ENCODE measurements at places on chromosomes 3 and 15.

DNA sequence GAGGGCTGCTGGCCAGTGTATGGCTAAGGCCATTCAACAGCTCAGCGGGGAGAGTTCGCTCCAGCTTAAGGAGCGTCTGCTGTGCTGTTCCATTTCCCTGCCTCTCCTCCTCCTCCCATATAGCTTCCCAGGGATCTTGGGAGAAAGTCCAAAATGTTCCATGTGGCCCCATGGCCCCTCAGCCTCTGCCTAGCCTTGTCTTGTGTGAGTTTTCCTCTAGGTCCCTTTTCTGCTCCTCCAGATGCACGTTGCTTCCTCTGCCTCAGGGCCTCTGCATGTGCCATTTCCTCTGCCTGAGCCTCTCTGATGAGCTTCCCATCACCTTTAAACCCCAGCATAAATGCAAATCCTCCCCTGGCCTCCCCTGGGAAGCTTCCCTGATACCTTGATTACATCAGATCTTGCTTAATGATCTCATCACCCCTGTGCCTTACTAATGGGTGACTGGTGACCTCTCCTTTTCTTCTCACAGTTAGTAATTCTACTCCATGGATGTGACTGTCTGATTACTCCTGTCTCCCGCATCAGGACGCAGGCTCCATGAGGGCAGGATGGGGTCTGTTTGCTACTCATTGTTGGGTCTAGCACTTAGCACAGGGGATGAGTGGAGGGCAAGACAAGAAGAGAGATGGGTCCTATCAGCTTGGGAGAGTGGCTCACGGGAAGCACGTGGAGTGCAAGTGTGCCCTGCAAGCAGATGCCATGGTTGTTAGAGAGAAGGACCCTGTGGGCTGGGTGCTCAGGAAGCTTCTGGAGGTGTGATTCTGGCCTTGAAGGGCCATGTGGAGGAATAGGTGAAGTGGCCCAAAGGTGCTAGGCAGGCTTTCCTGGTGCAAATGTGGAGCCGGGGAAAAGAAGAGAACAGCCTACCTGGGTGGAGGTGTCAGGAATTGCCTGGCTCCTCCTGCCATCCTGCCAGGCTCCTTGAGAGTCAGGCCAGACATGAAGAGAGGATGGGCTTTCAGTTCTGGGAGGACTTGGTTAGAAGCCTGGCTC is 23.8 kb downstream of the ITGA11 start:
- DNase-seq: no peak

- no peak for DNase-seq
These were observed 58.5 kb upstream of the CTSH start for GRCh38 chr15:79003301-79003700.

DNA sequence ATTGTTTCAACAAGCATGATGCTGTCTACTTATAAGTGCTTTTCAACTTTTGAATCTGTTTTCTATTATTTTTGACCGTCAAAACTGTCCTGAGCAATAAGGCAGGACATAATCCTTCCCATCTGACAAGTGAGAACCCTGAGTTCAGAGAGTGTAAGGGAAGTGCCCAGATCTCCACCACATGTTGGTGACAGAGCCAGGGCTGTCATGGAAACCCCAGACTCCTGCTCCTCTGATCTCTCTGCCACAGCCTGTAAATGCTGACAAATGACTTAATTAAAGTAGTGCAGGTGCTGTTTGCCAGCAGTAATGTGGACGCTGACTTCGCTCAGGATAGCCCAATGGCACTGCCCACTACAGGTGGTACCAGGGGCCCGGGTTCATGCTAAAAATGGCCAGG is 40.3 kb downstream of the SPSB4 start:
- no peak for DNase-seq

GRCh38 chr3:9135526-9135925 is 113.9 kb downstream of the SRGAP3 start:
- DNase-seq: no peak

DNA sequence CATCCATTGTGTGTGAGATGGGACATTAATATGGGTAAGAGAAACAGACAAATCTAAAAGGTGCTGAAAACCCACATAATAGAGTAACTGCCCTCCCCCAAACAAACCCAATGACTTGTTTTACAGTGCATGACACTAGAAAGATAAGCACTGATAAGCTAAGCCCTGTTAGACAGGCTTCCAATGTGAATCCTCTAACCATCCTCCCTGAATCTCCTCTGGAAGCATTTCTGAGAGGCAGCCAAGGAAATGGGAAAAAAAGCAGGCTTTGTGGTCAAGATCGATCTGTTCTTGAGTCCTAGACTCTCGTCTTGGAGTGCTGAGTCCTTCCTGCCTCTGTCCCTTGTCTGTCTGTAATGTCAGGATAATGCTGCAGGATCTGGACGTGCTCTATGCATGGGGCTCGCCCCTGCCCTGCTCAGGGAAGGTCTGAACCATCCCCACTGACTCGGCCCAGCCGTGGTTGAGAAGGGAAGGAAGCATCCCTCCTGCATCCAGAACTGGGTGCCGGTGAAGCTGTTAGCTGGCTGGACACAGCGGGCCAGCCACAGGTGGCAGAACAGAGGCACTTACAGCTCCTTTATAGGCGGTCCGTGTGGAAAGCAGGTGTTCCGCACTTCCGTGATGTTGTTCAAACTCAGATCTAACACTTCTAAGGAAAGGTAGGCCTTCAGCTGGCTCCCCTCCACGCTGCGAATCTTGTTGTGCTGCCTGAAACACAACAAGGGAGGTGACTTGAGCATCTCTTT is 84.1 kb downstream of the LRIG1 start:
- DNase-seq: no peak

- peak; percentile 27 for DNase-seq
These were observed 29.4 kb upstream of the ATP8B4 start for GRCh38 chr15:50148362-50148963.

GRCh38 chr3:67557848-67558355 is 96.5 kb downstream of the SUCLG2 start:
- no peak for DNase-seq

DNA sequence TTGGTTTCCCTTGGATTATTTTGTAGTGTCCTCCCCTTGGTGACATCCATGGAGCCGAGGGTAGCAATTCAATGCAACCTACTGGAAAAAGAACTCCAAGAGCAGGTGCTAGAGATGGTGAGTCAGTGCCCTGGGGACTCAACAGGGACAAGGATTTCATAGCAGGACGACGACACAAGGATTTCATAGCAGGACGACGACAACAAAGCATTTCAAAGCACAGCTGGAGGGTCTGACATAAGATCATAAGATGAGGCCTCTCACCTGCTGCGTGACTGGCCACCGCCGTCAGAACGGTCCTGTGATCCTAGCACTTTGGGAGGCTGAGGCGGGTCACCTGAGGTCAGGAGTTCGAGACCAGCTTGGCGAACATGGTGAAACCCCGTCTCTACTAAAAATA is 22.5 kb downstream of the NRROS start:
- DNase-seq: peak; percentile 54

- no peak for DNase-seq
These were observed 36.9 kb downstream of the NR1D2 start for GRCh38 chr3:23981955-23982354.

GRCh38 chr15:88574655-88575054 is 28.2 kb upstream of the DET1 start:
- no peak for DNase-seq

- DNase-seq: no peak
These were observed 15.4 kb downstream of the IREB2 start for GRCh38 chr15:78453447-78453846.

DNA sequence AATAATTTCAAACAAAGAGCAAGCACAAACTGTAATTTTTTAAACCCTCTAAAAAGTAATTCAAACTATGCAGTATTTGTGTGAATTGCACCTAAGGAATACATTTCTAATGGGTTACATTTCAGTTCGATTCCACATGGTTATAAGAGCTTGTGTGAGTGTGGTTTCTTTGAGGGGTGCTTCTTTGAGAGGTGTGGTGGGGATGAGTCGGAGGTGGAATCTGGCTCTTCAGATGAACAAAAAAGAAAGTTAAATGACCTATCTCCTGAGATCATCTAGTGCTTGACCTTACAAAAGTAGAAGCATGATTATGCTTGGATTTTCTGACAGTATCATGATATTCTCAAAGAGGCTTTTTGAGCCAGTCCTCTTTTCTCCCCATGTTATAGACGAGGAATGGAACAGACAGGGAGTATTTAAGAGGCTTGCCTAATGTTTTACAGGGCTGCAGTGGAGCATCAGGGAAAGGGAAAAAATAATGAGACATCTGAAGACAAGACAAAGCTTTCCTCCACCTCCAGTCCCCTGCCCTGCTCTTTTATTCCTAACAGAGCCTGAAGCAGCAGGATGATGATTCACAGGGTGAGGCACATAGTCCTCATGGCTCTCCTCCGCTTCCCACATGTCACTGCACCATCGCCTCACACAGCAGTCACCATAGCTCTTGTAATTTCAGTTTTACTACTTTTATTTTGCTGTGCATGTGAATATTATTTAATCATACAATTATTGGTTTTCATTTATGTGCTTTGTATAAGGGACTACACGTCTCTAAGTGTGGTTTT is 82.0 kb downstream of the LYSMD4 start:
- no peak for DNase-seq

DNA sequence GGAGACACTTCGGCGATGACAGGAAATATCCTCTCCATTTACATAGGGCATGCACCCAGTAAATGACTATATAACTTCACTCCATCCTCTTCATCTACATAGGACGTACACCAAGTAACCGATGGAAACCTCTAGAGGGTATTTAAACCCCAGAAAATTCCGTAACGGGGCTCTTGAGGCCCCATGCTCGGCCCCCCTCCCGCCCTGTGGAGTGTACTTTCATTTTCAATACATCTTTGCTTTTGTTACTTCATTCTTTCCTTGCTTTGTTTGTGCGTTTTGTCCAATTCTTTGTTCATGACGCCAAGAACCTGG is 7.5 kb upstream of the FAM107A start:
- DNase-seq: no peak

DNA sequence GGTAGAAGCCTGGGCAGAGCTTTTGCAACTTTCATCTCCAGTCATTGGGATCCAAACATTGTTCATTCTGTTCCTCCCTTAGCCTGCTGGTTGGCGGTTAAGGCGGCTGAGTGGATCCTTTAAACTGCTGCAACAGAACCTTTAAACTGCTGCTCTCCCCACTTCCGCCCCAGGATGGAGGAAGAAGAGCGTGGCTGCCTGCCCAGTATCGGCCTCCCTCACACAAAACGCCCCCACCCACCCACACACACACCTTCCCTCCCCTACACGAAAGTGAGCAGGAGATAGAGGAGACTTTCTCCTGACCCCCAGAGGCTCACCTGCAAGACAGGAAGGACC is 460 bp upstream of the ZMAT3 start:
- DNase-seq: no peak

GRCh38 chr3:177228601-177229190 is 31.4 kb upstream of the TBL1XR1 start:
- DNase-seq: no peak

GRCh38 chr15:25433118-25433865 is 5.5 kb downstream of the UBE3A start:
- no peak for DNase-seq

GRCh38 chr3:197031315-197032285 is 2.0 kb upstream of the MELTF start:
- DNase-seq: no peak

- no peak for DNase-seq
These were observed 64.2 kb downstream of the SCAPER start for GRCh38 chr15:76840830-76841460.

- no peak for DNase-seq
These were observed 164.0 kb downstream of the CHST2 start for GRCh38 chr3:143283432-143284128.

DNA sequence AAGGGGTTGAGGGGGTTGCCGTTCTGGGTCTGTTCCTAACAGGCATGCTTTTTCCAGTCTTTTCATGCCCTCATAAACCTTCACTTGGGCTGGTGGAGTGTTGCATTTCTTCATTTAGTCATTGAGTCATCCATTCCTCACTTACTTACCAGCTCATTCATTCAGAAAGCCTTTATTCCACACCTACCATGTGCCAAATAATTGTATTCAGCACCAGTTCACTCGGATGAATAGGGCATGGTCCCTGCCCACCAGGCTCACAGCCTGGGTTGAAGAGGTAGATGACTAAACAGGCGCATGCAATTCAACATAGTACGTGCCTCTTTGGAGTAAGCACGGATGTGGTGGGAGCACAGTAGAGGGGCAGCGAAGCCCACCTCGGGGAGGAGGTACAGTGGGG is 35.1 kb upstream of the THSD4 start:
- no peak for DNase-seq

DNA sequence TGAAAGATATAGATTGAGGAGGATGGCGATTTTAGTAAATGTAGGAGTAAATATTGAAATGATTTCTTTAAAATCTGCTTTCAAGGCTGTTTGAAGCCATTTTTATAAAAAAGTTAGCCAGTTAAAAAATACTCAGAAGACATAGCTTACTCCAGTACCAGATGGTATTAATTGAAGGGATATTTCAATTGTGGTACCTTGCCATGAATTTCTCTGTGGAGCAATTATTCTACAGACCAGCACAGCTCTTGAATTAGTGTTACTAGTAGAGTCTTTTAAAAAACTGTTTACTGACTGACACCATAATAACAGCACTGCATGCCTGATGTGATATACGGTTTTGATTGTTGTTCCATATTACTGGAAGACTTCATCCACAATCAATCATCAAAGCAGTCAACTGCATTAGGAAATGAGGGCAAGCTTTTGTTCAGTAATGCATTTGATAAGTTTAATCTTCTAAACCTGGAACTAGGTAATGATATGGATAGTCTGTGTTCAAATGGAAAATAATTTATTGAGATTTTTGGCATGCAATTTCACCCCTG is 106.4 kb downstream of the MFSD1 start:
- no peak for DNase-seq

GRCh38 chr15:64586259-64586870 is 126.0 kb downstream of the ZNF609 start:
- no peak for DNase-seq

DNA sequence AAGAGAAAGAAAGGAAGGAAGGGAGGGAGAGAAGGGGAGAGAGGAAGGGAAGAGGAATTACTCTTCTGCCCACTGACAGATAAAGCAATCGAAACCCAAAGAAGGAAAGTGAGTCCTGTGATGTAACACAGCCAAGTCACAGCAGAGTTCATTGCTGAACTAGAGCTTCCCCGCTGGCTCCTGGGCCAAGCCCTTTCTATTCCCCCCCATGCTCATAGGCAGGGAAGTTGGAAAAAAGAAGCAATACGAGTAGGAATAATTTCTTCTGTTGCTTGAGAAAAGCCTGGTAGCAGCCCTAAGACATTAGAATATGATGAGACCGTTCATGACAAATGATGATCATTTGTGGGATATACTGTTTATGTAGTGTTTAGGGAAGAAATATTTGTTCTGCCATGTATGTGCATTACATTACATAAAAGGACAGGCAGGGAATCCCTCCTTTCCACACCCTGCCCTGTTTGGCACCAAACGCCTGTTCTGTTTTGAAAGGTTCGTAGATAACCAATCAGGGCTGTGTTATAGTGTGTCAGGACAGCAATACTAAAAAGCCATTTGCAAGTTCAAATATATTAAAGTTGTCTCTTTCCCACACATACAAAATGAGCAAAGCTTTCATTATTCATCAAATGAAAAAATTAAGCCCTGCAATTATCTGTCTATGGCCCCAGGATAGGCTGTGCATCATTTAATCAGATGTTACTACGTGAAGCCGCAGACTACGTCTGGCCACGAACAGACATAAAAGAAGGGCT is 111.0 kb upstream of the TRPM1 start:
- DNase-seq: no peak

- no peak for DNase-seq
These were observed 1030.8 kb upstream of the CFAP20DC start for GRCh38 chr3:60080648-60081047.

GRCh38 chr3:185176750-185177359 is 24.0 kb upstream of the C3orf70 start:
- DNase-seq: no peak

- no peak for DNase-seq
These were observed 4.9 kb downstream of the PARP15 start for GRCh38 chr3:122582390-122582789.

GRCh38 chr3:67389176-67389575 is 265.2 kb downstream of the SUCLG2 start:
- DNase-seq: no peak
